Activated CD4-positive, alpha-beta T cell treated with anti-CD3 and anti-CD28 coated beads, Interleukin-2, amount 50 U/mL, for 16 hours (primary cell): ENCODE measurements at places on chromosomes 13 and 19.

DNA sequence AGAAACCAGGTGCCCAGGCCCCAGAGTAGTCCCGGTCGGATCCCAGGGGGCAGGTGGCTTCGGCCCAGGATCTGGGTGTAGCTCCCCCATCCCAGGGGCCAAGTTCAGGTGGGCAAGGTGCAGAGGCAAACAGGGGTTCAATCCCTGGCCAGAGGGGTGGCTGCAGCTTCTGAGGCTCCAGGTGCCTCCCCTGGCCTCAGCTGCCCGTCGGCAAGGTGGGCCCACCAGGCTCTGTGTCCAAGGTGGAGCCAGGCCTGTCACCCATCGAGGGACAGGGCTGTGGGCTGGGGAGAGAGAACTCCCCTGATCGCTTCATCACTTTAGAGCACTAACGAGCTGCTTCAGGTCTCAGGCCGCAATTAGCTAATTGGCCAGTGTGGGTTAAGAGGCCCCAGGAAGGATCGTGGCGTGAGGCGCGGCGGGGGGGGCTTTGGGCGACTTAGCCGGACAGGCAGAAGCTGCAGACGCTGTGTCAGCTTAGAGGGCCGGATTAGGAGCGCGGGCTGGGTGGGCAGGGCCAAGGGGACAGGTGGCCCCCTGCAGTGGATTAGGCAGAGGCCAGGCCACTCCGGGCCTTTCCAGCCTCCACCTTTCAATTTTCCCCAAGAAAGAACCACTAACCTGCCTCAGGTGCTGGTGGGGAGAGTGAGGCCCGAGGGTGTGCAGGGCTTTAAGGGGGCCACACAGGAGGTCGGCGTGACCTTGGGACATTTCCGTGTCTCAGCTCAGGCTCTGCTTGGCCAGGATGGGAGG, 2.8 kb upstream of the RAX2 start:
- no peak for DNase-seq

GRCh38 chr13:109605846-109606245, 180.5 kb downstream of the IRS2 start:
- DNase-seq, result no peak

DNA sequence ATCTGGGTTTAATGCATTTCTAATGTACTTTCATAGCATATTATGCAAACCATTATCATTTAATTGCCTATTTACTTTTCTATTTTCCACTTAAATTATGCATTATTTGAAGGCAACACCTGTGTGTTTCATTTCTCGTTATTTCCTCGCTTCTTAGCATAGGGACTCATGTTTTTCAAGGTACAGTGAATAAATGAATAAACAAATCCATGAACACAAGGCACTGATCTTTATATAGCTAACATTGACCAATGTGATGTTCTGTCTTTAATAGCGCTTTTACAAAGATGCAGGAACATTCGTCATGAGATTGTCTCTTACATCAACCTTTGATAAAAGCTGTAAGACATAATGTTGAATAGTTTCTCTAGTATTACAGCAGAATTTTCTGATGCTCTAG, 121.2 kb downstream of the B3GLCT start:
- no peak for DNase-seq

GRCh38 chr13:102441085-102441484, 39.2 kb upstream of the FGF14 start:
- no peak for DNase-seq

DNA sequence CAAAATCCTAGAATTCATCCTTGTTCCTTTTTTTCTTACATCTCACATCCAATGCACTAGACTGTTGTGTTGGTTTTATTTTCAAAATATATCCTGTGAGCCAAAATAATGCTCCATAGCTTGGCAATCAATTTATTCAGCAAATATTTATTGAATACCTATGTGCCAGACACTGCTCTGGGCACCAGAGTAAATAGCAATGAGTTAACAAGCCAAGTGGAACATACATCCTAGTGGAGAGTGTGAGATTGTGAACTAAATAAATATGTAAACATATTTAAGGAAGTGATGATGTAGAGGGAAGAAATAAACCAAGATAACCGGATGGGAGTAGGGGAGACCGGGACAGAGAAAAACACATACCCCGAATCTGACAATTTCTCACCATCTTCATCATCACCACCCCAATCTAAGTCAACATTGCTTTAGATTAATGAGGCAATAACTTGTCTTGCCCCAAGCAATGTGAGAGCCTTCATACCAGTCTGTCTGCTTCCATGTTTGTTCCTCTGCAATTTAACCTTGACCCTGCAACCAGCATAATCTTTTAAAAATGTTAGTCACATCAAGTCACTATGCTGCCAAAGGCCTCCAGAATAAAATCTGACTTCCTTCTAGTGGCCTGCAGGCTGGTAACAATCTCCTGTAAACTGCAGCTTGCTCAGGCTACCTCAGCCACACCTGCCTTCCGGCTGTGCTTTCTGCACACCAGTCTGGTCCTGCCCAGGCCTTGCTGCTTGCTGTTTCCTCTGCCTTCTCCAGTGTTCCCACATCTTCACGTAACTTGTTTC, 199.2 kb downstream of the DLEU7 start:
- DNase-seq, result no peak
